SIG-M5 (cell line): ENCODE measurements at places on chromosomes 11 and 22.

DNA sequence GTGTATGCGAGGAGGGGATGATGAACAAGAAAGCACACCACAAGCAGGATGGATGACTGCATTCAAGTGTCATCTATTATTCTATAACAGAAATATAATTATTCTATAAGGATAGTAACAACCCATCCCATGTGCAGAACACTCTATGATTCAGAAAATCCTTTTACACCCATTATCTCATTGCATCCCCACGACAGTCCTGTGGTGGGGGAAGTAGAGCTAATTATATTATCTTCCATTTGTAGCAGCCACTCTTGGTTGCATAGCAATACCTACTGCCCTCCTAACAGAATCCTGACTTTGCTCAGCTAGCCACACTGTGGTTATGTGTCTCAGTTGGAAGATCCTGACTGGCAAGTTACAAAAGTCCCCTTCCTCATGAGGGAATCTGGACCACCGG lies 406.5 kb upstream of the NARS2 start:
- DNase-seq, result no peak

DNA sequence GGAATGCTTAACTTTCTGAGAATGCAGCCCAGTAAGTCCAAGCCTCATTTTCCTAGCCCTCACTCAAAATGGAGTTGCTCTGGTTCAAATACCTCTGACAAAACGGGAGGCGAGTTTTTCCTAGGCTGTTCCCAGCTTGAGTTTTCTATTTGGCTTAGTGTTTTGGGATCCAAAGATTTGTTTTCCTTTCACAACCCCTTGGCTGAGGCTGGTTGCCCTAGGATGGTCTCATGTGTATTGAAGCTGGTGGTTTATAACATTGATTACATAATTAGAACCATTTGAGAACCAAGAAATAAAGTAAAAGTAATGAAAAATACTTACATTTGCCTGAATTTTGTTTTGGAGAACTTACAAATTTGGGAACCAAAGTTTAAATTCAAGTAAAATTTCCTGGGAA lies 611.1 kb upstream of the LUZP2 start:
- no peak for DNase-seq

- no peak for DNase-seq
These were observed at the start of gene DGKZ for GRCh38 chr11:46346886-46347636. Gene DGKZ, plus strand, starts transcription at chr11:46347463. Its CDS starts 197 bp downstream, at chr11:46347660.

GRCh38 chr11:83568516-83568915 lies 282.3 kb upstream of the CCDC90B start:
- DNase-seq, result no peak
